AG04450 (cell line): ENCODE measurements at places on chromosomes 6 and 20.
A peak's percentile ranks its signal among the peaks of the same experiment; 100 is the strongest.

- DNase-seq, result no peak
Measured at GRCh38 chr6:165969184-165969583, 198.5 kb downstream of the TBXT start.

- no peak for DNase-seq
Measured at GRCh38 chr6:129981598-129981997, 36.8 kb upstream of the L3MBTL3 start.

- no peak for DNase-seq
Measured at GRCh38 chr6:24667378-24667803, 514 bp downstream of the ACOT13 start.

- DNase-seq, result no peak
Measured at GRCh38 chr20:59015411-59015810, 3.8 kb upstream of the TUBB1 start.

DNA sequence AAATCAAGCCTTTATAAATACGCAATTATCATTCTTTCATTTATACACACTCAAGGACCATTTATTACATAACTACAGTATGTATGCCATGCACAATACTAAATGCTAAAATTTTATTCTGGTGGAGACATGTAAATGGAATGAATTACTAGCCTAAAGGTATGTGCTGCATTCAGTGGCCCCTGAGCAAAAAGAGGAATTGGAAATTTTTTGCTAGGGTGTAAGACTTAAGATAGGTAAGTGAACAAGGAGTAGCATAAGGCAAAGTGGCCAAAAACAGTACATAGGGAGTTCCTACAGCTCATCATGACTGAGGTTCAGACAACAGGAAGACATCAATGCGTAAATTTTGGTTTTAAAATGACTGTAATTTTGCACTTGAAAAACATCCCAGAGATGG is 2.3 kb upstream of the MTFR2 start:
- DNase-seq, result no peak

GRCh38 chr6:232982-233640 is 59.2 kb upstream of the DUSP22 start:
- no peak for DNase-seq

- DNase-seq, result no peak
Measured at GRCh38 chr20:62405108-62405980, 1.7 kb downstream of the CABLES2 start.

- DNase-seq, result no peak
Measured at GRCh38 chr6:41659935-41660334, 21.7 kb downstream of the MDFI start.

- DNase-seq, result no peak
Measured at GRCh38 chr6:117771403-117771802, 96.1 kb downstream of the NUS1 start.

- DNase-seq, result peak; percentile 29
Measured at GRCh38 chr6:7996538-7997111, 67.6 kb downstream of the BLOC1S5 start.

- no peak for DNase-seq
Measured at GRCh38 chr6:41191569-41191968, 9.4 kb downstream of the TREML2 start.

- no peak for DNase-seq
Measured at GRCh38 chr20:17298171-17298570, 71.3 kb downstream of the PCSK2 start.

DNA sequence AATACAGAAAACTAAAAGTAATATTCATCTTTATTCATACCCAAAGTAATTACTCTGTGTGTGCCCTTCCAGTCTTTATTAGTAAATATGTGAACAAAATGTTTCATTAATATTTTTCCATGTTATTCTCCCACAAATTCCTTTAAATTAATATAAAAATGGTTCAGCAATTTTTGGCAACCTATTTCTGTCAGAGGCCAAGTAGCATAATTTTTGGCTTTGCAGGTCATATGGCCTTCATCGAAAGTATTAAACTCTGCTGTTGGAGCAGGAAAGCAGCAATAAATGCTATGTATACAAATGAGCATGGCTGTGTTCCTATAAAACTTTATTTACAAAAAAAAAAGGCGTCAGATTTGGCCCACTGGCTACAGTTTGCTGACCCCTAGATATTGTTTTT is 16.1 kb downstream of the ZC2HC1B start:
- DNase-seq, result no peak

GRCh38 chr6:134309983-134310605 is 7.8 kb downstream of the SGK1 start:
- no peak for DNase-seq

GRCh38 chr6:105898286-105898685 is 187.8 kb upstream of the PRDM1 start:
- peak; percentile 78 for DNase-seq

DNA sequence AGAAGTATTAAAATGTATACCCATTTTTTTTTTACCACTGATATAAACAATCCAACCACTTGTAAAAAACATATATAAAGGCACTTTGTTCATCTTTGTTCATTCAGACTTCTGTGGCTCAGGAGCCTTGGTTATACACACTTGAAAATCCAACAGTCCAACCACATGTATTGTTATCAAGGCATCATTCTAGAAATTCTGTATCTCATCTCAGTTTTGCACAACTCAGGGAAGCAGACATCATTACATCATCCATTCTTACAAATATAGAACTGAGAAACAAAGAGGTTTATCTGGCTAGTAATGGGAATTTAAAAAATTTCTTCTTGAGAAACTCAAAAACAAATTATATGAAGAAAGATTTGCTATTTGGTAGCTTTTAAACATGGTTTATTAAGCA is 88.1 kb downstream of the HMGCLL1 start:
- no peak for DNase-seq

GRCh38 chr6:165559632-165560031 is 103.4 kb downstream of the PDE10A start:
- DNase-seq, result no peak

- no peak for DNase-seq
Measured at GRCh38 chr6:159676890-159677505, 16.0 kb downstream of the SOD2 start.

DNA sequence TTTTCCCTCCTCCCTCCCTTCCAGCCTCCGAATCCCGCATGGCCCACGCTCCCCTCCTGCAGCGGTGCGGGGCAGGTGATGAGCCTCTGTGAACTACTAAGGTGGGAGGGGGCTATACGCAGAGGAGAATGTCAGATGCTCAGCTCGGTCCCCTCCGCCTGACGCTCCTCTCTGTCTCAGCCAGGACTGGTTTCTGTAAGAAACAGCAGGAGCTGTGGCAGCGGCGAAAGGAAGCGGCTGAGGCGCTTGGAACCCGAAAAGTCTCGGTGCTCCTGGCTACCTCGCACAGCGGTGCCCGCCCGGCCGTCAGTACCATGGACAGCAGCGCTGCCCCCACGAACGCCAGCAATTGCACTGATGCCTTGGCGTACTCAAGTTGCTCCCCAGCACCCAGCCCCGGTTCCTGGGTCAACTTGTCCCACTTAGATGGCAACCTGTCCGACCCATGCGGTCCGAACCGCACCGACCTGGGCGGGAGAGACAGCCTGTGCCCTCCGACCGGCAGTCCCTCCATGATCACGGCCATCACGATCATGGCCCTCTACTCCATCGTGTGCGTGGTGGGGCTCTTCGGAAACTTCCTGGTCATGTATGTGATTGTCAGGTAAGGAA is at the start of gene OPRM1:
TSS of gene OPRM1 (plus strand) at position 10 of the 612 bp plus-strand sequence. CDS start at position 315, 305 bp downstream.
- no peak for DNase-seq

DNA sequence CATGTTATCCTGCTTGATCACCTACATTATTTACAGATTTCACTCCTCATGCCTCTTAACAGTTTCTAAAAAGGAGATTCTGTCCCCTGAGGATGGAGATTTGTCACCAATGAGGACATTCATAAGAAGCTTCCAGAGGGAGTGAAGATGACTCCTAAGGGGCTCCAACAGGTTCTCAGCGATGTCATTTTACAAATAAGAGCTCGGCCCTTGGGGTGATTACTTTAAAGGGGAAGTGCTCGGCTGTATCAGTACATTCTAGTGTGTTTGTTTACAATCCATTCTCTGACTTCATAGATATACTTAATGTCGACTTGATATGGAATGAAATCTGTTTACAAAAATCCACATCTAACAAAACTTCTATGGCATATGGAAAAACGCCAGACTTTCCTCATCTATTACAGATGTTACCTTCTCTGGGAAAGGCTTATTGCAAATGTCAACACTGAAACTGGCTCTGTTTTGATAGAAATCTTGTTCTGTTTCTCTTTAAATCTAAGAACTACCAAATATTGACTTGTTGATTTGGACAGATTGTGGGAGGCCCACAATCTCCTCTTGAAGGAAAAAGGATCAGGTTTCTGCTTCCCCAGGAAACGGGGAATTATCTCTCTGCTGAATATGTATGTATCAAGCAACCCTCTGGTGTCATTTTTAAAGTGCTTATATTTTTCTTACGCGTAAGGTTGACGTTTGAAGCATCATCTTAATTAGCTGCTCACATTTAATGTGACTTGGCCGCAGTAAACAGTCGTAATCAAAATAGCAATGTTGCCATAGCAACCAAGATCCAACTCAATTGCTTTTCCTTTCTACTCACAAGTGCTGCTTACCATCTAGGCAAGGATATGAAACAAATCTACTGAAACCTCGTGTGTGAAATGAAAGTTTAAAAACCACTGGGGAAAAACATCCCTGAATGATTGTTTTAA is 95.7 kb downstream of the SHLD1 start:
- DNase-seq, result no peak

DNA sequence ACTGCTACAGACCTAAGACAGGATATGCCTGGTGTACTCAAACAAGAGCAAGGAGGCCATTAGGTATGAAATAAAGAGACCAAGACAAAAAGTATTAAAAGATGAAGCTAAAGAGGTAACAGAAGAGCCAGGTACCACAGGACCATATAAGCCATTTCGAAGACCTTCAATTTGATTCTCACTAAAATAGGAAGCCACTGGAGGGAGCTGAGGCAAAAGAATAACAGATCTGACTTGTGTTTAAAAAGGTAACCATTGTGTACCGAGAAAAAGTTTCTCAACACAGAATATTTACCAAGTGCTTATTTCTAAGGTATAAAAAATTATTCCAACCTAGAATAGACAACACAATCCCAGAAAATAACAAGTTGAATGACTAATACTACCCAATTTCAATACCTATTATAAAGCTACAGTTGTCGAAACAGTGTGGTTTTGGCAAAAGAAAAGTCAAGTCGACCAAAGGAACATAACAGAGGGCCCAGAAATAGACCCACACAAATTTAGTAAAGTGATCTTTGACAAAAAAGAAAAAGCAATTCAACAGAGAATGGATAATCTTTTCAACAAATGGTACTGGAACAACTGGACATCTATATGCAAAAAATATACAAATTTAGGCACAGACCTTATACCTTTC is 125.3 kb upstream of the DST start:
- no peak for DNase-seq

- no peak for DNase-seq
Measured at GRCh38 chr6:72080260-72080941, 194.1 kb downstream of the RIMS1 start.

DNA sequence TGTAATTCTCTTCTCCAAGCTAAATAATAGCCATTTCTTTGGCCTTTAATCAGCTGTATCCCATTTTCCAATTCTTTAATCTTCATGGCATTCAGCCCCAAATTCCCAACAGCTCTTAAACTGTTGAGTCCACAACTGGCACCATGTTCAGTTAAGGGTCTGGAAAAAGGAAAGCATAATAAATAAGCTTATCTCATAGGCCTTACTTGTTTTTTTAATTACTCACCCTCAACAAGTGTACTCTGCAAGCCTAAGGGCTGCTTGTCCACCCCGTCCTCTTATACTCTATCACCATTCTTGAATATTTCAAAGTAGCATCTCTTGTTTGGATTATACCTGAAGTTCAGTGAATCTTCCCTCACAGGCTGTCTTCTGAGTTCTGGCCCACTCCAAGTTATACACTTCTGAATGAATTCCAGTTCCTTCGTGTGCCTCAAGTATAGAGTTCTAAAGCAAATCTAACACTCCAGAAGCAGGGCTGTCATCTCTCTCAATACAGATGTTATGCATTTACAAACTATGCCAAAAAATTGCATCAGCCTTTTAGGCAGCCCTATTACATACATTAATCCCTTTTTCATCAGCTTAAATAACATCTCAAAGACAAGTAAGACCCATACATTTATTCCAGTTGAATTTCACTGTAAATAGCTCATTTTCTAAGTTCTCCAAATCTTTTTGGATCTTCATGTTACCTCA is 98.7 kb downstream of the COL21A1 start:
- DNase-seq, result no peak

DNA sequence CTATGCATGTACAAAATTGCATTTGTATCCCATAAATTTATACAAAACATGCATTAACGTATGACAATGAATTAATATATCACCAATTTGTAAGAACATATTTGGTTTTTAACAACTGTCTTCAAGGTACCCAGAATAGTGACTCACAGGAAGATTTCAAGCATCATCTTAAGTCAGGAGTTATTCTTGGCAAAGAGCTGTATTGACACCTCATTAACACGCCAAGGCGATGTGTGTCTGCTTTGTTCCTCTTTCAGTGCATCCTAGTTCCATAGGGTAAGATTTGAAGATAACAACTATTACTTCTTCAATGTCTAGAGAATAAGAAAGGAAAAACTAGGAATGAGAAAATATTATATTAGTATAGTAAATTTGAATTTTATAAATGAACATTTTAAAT is 35.8 kb upstream of the TPD52L1 start:
- no peak for DNase-seq

GRCh38 chr20:57698116-57698866 is 11.5 kb downstream of the PMEPA1 start:
- peak; percentile 91 for DNase-seq

DNA sequence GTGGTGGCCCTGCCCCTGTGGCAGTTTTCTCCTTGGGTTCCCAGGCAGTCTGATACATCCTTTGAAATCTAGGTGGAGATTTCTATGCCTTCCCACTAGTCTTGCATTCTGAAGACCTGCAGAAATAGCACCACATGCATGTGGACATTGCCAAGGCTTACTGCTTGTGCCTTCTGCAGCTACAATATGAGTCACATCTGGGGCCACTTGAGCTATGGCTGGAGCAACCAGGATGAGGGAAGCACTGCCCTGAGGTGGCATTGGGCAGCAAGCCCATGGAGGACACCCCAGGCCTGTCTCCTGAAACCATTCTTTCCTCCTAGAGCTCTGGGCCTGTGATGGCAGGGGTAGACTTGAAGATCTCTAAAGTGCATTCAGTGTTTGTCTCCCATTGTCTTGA is 15.7 kb upstream of the HLA-DQB2 start:
- no peak for DNase-seq

DNA sequence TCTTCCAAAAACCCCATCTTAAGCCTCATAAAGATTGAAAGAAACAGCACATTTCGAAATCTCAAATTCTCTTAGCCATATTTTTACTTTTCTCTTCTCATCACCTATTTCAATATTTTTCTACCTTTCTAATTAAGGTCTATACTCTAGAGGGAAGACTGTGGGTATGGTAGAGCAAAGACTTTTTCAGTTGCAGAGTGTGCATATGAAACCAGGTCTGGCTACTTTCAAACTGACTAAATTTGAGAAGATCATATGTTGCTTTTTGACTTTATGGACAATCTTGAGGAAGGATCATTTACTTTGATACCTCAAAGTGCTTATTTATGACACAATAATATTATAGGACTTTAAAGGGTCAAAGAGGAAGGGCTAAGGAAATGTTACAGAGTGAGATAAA is 20.7 kb downstream of the FILIP1 start:
- DNase-seq, result no peak
